ENCODE measurements at places on chromosomes 2 and 18.

- DNase-seq: no peak
These were observed 70.3 kb downstream of the CERKL start for GRCh38 chr2:181586569-181587081.

- no peak for DNase-seq
These were observed 140.5 kb downstream of the LRP2 start for GRCh38 chr2:169221745-169222369.

- DNase-seq: no peak
These were observed 655 bp downstream of the RND3 start for GRCh38 chr2:150486539-150487484.

GRCh38 chr2:136932700-136933099 is 167.4 kb downstream of the THSD7B start:
- no peak for DNase-seq

All from activated CD4-positive, CD25-positive, alpha-beta regulatory T cell treated with anti-CD3 and anti-CD28 coated beads, Interleukin-2, amount 50 U/mL, for 72 hours (primary cell).